ENCODE measurements at places on chromosomes 5 and 9.

DNA sequence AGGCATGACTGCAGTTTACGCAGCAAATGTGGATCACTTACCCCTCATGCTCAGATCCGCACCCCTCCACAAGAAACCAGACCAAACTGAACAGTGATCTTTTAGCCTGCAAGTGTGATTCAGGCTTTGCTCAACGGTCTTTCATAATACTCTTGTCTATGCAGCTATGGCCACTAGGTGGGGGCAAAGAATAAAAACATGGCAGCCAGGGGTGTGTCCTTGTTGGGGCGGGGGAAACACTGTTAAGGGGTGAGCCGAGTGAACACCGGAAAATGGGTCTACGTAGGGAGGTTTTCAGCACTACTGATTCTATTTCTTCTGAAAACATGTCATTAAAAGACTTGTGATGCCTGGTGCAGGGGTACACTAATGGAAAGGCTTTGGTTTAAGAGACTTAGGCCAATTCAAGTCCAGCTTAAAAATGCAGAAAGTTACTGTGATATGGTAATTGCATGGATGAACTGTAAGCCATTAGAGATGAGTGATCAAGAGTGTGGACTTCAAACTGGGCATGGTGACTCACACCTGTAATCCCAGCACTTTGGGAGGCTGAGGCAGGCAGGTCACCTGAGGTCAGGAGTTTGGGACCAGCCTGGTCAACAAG lies 49.9 kb upstream of the GPR151 start:
- DNase-seq, result peak; percentile 69

DNA sequence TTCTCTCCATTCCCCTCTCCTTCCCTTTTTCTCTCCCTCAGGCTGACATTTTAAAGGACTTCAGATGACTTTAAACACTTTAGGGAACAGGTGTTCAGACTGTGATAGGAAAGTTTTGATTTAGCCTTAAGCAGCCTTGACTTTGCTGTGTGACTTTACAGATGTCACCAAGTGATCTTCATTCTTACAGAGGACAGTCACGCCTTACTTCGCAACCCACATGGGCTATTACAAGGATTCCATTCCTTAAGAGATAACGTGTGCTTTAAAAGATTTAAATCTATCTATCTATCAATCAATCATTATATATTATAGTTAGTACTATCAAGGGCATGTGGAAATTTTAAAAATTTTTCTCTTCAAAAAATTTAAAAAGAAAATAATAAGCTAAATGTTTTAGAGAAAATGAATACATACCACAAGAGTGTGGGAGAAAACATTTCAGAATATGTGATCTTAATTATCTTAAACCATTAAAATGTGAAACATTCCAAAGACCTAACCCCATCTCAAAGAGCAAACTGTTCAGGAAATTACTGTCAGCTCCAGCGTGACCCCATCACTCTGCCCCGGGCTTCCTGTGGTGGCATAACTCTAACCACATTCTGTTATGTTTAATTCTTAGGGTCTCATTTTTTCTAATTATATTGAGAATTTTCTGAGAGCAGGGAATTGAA lies 530.5 kb downstream of the SEMA5A start:
- no peak for DNase-seq

- DNase-seq, result no peak
Observed at GRCh38 chr5:96745844-96746531, 61.8 kb downstream of the ERAP1 start.

DNA sequence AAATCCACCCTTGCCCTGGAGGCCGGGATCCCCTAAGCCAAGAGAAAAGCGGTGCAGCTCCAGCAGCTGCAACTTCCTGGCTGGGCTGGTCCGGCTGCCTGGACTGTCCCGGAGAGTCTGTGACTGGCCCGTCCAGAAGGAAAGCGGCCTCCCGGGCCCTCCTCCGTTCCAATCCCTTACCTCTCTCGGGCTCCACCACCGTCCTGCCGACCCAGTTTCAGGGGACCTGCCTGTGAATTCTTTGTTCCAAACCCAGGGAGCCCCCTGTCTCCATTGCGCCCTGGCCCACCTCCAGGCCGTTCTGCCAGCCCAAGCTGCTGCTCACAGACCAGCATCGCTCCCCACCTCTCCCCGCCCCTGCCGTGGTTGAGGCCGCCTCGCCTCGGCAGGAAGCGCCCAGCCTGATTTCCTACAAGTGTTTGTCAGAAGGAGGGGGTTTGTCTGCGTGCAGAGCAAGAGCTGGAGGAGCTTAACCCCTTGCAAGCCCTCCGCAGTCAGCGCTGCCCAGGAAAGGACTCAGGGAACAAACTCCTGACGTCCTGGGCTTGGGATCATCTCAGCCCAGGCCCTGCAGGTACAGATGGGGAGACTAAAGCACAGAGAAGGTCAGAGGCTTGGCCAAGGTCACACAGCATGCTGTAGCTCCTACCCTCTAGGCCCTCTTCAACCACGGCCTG lies at the start of gene AKNA:
Gene AKNA, minus strand, starts transcription at position 303 of the 677 bp plus-strand sequence. CDS start 6,649 bp downstream, outside the sequence.
- DNase-seq, result no peak

GRCh38 chr9:82410866-82411265 lies 422.3 kb downstream of the SPATA31D1 start:
- no peak for DNase-seq

DNA sequence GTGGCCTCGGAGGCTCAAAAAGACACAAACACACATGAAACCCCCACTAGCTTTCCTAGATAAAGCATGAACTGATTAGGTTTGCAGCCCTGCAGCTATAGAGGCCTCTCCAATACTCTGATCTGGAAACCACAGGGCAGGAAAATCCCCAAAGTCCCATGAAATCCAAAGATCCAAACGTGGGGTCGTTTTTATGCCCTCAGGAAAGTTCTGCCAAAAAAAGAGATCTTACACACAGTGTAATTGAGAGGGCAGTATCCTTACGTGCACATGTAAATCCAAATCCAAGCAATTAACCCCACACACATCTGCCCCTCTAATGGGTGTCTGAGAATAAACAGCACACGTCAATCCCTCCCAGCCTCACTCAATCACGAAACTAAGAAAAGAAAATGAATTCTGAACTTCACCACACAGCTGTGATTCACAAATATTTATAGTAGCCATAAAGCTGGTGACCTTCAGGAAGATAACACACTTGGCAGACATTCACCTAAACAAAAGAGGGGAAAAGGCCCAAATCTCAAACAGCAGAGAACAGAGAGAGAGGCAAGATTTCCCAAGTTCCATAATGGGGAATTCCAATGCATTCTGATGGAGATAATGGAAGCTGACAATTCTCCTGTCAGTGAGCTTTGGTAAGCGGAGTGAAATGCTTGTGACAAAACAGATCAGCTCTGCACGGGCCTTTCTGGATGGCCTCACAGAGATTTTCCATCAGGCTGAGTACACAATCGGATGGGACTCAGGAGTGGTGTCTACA lies 114.2 kb downstream of the SEMA5A start:
- DNase-seq, result no peak

DNA sequence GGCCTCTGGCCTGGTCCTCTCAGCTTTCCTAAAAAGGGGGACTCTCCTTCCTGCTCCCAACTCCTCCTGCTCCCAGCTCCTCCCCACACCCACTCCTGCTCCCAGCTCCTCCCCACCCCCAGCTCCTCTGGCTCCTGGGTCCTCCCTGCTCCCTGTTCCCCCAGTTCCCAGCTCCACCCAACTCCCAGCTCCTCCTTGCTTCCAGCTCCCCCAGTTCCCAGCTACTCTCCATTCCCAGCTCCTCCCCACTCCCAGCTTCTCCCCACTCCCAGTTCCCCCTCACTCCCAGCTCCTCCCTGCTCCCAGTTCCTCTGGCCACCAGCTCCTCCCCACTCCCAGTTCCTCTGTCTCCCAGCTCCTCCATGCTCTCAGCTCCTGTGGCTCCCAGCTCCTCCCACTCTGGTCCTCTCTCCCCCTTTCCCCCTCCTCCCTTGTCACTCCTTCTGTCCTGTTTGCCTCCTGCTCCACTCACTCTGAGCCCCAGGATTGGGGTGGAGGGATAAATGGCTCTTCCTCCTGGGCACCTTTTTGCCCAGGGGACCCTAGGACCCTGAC lies 75.7 kb downstream of the KCNT1 start:
- DNase-seq, result no peak

Data from NCI-H2081 (cell line).